ENCODE measurements at places on chromosomes 11 and 22.
A peak's percentile ranks its signal among the peaks of the same experiment; 100 is the strongest.

DNA sequence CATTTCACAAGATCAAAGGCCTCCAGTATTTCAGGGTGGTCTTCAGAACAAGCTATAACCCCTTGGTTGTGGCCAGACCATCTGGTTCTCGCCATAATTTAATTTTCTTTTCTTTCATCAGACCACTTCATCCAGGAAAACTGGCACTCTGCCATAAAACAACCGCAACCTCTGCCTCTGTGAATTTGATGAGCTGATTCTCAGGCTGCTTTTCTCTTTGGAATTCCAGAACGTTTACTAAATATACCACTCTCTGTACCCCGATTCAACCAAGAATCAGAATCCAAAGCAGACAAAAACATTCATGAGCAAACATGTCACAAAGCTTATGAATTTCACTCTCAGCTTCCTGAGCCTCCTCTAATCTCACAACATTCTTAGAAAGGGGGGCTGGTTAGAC, 331.8 kb upstream of the SYN3 start:
- DNase-seq = no peak

- DNase-seq = no peak
These were observed 8.5 kb downstream of the TMEM258 start for GRCh38 chr11:61783717-61784505.

- DNase-seq = no peak
These were observed 9.0 kb upstream of the MMP7 start for GRCh38 chr11:102539567-102539966.

GRCh38 chr22:23763579-23763945, 772 bp downstream of the C22orf15 start:
- peak; percentile 20 for DNase-seq

DNA sequence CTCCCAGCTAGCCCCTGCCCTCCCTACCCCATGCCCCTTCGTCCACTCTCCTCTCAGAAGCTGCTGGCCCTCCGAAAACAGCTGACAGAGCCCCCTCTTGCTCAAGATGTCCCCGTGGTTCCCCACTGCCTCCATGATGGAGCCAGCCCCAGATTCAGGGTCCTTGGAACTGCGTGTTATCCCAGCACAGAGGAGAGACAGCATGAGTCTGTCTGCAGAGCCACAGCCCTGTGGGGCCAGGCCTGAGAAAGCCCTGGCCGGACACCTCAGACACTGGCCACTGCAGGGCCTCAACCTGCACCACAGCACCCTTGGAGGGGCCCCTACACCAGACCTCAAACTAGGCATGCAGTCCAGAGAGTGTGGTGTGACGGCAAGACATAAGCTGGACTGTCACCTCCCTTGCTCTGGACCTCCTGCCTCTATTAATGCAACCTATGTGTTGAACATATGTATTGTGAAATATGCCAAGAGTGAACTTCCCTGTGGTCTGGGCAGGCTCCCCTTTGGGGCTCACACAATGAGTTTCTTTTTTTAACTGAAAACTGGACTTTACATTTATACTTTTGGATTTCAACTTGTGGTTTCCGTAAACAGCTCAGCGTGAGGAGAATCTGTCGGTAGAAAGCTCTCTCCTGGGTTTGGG, 9.6 kb downstream of the PNPLA5 start:
- no peak for DNase-seq

GRCh38 chr11:36265793-36266628, 23.2 kb downstream of the COMMD9 start:
- peak; percentile 34 for DNase-seq

DNA sequence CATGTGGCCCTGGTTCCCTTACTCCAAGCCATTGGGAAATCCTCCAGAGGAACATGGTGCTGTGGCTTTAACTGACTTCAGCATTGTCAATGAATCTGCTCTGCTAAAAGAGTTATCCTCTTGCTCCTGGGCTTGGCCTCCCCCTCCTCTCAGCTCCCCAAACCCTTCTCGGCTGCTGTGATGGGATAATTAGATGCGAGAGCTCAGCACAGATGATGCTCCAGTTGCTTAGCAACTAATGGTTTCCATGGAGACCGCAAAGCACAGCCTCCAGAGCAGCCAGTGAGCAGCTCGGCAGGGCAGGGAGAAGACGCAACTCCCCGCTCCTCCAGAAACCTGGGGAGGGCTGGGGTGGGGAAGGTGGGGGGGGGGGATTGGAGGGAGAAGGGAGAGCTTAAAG, 2.8 kb upstream of the UPK2 start:
- DNase-seq = no peak

- DNase-seq = no peak
These were observed 409.6 kb downstream of the GUCY1A2 start for GRCh38 chr11:106608677-106609076.

DNA sequence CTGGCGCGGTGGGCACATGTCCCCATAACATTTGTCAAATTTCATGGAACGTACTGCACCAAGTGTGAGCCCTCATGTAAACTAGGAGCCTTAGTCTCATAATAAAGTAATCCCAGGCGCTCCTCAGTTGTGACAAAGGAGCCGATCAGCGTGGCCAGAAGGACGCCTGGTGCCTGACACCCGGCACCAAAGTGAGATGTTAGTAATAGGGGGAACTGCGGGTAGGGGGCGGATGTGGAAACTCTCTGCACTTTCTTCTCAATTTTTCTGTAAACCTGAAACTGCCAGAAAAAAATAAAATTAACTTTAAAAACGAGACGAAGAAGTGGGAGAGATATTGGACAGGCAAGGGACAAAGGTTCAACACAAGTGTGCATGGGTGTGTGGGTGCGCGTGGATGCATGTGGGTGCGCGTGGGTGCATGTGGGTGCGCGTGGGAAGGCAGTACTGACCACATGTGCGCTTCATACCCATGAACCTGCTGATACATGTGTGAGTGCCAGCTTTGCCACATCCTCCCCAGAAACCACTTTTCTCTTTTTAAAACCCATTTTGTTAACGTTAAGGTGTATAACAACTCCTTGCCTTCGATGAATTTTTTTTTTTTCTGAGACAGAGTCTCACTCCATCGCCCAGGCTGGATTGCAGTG, 55.4 kb upstream of the LINC01488 start:
- peak; percentile 6 for DNase-seq

- DNase-seq = no peak
These were observed 103.6 kb downstream of the MTNR1B start for GRCh38 chr11:93073026-93073425.

GRCh38 chr11:65323813-65324212, 9.1 kb downstream of the CDC42EP2 start:
- no peak for DNase-seq

DNA sequence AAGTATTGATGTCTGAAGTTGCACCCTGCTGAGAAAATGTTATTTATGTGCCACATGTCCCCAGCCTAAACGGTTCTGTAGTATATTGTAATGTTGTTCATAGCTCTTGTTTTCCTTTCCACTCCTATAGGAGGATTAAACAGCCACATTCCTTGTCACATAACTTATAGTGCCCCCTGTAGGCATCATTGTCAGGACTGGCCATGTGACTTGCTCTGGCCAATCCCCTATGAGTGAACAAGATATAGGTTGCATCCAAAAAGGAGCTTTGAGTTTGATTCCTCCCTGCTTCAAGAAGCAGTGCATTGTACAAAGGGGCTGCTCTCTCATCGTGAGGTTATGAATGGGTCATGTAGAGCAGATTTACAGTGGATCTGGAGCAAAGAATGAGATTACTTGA, 717.6 kb upstream of the ANO5 start:
- no peak for DNase-seq

GRCh38 chr11:134517115-134517514, 105.1 kb upstream of the B3GAT1 start:
- DNase-seq = no peak

- no peak for DNase-seq
These were observed 2.7 kb downstream of the P2RY6 start for GRCh38 chr11:73274722-73275380.

DNA sequence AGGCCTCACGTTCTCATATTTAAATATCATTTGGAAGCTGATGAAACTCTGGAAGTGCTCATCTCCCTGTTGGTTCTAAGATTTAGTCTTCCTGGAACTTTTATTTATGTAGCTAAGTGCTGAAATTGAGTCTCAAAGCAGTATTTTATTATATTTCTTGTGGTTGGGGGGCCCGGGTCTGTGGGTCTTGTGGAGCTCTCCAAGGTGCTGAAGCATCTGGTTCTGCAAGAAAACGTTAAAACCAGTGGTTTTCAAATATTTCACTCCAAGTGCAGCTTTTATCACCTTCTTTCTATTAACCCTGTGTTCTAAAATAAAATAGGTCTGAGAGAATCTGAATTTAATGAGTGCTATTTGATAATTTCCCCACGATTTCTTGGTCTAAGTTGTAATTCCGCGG, 1404.8 kb downstream of the TBC1D22A start:
- no peak for DNase-seq

- no peak for DNase-seq
These were observed 172.1 kb downstream of the ADAMTS15 start for GRCh38 chr11:130620548-130620947.

- no peak for DNase-seq
These were observed 134.8 kb upstream of the DDI1 start for GRCh38 chr11:103901656-103902055.

- DNase-seq = no peak
These were observed 13.5 kb downstream of the PIK3IP1 start for GRCh38 chr22:31278626-31279326.

- DNase-seq = no peak
These were observed 66.1 kb downstream of the STK33 start for GRCh38 chr11:8527939-8528338.

DNA sequence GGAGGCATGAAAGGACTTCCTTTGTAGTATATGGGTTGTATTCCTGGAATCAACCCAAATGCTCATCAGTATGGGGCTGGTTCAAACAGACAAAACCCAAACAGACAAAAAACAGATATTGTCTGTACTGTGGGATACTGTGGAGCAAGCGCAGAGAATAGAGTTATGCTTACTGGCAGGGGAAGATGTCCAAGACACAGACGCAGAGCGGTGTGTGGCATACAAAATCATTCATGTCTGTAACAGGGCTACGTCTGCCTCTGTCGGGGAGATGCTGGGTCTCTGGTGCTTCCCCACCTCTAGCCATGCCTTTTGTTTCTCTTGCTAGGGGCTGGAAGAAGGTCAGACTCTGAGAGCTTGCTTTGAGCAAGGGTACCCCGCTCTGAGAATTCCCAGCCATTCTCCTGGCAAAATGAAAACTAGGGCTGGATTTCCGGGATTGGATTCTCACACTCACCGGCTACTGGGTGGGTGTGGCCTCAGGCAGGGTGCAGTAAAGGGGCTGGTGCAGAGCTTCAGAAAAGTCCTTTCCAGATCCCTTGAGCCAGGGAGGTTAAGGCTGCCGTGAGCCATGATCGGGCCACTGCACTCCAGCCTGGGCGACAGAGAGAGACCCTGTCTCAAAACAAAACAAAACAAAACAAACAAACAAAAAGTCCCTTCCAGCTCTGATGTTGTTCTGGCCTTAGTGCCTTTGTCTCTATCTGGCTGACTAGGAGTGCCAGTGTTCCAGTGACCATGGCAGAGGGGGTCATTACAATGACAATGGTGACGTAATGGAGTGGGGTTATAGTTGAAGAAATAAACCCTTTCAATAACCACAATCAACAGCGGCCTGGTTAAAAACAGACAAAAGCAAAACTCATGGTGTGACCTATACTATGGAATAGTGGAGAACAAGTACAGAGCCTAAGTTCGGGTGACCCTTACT, 2.9 kb upstream of the ABCC8 start:
- no peak for DNase-seq

DNA sequence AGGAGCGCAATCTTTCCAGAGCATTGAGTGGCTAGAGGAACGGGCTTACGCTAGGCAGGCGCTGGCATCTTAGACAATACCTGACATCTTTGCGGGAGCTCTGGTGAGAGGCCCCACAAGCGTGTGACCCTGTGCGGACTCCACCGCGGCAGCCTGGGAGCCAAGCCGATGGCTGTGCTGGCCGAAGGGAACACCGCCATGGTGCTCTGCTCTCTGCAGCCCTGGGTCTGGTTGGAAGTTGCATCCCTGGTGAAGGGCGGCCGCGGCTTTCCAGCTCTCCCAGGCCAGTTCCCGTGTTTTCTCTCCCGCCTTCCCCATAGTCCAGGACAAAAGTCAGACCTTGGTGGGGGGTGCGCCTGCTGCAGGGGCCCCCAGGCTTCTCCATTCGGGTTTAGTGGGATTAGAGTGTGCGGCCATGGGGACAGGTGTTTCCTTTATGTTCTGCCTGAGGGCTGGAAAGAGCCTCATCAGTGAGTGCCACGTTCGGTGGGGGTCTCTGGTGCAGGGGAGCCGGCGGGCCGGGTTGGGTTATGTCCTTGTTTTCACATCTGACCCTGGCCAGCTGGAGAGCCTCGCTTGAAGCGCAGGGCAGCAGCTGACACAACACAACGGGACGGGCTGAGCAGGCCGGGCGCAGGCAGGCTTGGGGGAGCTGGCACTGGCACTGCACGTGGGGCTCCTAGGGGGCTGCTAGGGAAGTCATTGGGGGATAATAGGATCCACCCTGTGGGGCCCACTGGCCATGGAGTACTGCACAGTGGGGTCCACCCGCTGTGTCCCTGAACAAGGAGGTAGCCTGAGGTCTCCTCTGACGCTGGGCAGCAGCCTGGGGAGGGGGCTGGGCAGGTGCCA, 94.8 kb downstream of the KCNQ1 start:
- DNase-seq = no peak

DNA sequence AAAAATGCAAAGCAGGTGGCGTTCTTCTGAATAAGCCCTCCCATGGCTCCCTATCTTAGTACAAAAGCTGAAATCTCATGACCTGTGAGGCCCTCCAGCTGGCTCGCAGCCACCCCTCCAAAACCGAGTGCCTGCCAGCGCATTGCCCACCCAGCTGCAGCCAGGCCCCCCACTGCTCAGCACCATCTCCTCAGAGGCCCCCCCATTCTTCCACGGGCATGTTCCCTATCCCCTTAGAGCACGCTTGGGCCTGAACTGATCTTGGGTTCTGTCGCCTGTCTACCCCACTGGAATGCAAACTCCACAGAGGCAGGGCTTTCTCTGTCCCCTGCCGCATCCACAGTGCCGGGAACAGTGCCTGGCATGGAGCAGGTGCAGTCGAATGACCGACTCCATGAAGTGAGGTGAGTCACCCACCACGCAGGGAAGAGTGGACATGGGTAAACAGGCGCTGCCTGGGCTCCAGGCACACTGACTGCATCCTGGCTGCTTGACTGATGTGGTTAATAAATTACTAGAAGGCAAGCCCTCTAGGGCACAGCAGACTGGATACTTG, 11.3 kb upstream of the EFCAB6 start:
- DNase-seq = no peak

- no peak for DNase-seq
These were observed 1.4 kb downstream of the NECTIN1 start for GRCh38 chr11:119727523-119728151.

GRCh38 chr11:12223771-12224536, 113.6 kb downstream of the MICAL2 start:
- DNase-seq = no peak

GRCh38 chr11:36453678-36454077, 56.4 kb downstream of the TRAF6 start:
- DNase-seq = no peak

GRCh38 chr22:29065468-29066190, 4.0 kb upstream of the C22orf31 start:
- no peak for DNase-seq

DNA sequence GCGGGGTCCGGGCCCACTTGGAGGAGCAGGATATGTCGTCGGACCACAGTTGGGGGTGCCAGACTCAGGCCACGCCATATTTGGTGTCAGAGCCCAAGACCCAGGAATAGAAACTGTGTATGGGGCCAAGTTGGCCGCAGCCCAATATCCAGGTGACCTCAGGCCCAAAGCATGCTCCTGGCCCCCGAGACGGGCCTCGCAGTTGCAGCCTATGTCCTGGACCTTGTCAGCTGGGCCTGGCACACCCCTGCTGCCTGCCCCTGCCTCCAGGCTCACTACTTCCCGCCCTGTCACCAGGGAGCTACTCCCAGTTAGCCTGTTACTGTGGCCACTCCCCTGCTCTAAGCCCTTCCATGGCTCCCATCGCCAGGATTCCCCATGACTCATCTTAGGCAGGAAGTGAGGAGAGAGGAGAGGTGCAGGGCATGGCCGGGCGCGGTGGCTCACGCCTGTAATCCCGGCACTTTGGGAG, 23.1 kb downstream of the A4GALT start:
- no peak for DNase-seq

Data from effector memory CD8-positive, alpha-beta T cell (primary cell).